ENCODE measurements at places on chromosomes 1 and 21.

GRCh38 chr1:100038660-100039287 is 69.0 kb downstream of the SLC35A3 start:
- peak; percentile 64 for DNase-seq

DNA sequence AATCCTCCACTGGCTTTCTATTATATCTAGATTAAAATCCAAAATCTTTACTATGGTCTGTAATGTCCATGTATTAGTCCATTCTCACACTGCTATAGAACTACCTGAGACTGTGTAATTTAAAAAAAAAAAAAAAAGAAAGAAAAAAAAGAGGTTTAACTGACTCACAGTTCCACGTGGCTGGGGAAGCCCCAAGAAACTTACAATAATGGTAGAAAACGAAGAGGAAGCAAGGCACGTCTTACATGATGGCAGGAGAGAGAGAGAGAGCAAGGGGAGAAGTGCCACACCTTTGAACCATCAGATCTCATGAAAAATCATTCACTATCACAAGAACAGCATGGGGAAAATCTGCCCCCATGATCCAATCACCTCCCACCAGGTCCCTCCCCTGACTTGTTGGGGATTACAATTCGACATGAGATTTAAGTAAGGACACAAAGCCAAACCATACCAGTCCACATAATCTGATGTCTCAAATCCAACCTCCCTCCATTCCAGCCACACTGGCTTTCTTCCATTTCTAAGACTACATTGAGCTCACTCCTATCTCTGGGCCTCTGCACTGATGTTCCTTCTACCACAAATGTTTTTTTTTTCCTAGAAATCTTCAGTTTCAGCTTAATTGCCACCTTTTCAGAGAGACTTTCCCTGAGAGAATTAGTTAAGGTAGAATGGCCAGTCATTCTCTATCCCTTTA is 92.4 kb downstream of the EIF4G3 start:
- DNase-seq: no peak

DNA sequence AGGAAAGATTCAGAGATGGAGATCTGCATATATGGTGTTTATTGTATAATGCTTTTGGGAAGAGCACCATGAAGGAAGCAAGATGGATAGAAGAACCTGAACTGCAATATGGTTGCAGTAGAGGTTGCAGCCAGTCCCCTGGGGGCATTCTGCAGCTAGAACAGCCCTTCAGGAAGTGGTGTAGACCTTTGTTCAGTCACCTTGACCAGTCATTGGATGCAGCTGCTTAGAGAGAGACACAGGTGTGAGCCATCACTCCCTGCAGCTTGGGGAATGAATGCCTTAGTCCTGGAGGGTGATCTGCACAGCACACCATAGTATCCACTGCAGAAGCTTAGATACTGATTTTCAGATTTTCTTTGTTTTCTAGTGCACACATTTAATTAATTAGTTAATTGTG is 42.3 kb downstream of the NEK7 start:
- DNase-seq: no peak

DNA sequence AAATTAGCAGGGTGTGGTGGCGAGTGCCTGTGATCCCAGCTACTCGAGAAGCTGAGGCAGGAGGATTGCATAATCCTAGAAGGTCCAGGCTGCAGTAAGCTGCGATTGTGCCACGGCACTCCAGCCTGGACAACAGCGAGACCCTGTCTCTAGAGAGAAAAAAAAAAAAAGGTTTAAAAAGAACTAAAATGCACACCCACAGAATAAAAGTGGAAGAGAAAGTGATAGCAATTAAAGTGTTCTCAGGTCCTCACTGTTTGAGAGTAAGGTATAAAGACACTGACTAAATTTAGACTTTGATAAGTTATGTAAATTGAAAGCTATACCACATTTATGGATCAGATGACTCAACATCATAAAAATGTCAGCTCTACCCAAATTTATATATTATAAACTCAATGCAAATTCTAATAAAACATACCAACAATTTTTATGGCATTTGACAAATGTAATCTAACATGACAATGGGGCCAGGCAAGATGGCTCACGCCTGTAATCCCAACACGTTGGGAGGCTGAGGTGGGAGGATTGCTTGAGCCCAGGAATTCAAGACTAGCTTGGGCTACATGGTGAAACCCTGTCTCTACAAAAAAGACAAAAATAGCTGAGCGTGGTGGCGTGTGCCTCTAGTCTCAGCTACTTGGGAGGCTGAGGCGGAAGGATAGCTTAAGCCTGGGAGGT is 11.8 kb downstream of the ZBTB17 start:
- no peak for DNase-seq

GRCh38 chr1:61450872-61451571 is 273.9 kb downstream of the TM2D1 start:
- no peak for DNase-seq

GRCh38 chr1:223244366-223245103 is 101.5 kb upstream of the TLR5 start:
- no peak for DNase-seq

DNA sequence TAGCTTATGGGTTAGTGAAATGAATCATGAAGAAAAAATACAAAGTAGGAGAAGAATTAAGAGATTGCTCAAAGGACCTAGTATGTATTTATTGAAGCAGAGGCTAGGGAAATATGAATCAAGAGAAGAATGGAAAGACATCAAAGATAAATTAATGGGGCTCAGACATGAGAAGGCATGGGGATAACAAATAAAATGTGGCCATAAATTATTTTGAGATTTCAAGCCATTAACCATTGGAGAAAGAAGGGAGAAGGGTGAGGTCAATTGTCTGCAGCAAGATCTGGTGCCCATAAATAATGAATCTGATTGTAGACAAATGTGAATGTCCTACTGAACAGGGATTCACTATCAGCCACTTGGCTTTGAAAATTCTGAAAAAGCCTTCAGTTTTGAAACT is 10.2 kb downstream of the KRTAP20-3 start:
- no peak for DNase-seq

- no peak for DNase-seq
These were observed 217.9 kb downstream of the TM2D1 start for GRCh38 chr1:61506944-61507500.

GRCh38 chr1:189805735-189806134 is 671.9 kb downstream of the BRINP3 start:
- no peak for DNase-seq

DNA sequence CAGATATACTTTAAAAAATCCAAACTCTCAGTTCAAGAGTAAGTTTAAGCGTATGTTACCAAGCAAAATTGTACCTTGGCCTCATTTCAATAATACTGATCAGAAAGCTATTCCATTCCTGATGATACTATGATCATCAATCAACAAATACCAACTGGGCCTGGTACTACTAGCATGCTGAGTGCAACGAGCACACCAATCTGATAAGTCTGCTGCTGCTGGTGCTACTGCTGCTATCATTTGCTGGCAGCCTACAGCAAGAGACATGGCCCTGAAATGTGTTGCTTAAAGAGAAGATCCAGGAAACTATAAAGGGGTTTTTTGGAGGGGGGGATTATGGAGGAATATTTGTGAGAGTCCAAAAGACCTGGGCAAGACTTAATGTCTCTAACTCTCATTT is 39.7 kb downstream of the NME7 start:
- DNase-seq: no peak

GRCh38 chr1:10514490-10515235 is 39.9 kb downstream of the PEX14 start:
- peak; percentile 89 for DNase-seq

DNA sequence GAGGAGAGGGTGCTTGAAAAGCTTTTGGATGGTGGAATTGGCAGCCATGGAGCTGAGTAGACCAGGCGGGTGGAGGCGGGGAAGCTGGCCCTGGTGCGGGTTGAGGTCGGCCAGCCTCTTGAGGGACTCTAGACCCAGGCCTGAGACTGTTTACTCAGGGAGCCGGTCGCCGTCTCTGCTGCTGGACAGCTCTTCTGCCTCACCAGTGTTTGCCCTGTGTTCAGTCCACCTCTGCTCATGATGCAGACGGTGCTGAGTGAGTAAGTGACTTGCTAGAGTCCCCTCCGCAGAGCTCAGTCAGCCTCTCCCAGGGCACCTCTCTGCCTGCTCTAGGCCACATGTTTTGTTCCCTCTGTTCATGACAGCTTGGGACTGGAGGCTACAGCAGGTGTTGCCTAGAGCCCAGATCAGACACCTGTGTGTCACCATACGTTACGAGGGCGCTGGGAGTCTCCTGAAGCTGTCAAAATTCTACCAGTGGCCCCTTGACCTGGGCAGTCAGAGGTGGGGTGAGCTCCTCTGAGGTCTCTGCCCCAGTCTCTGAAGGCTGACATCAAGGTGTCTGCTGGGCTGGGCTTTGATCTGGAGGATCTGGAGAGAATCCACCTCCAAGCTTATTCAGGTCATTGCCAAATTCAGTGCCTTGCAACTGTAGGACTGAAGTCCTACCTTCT is 73.5 kb upstream of the WNT4 start:
- DNase-seq: peak; percentile 56

DNA sequence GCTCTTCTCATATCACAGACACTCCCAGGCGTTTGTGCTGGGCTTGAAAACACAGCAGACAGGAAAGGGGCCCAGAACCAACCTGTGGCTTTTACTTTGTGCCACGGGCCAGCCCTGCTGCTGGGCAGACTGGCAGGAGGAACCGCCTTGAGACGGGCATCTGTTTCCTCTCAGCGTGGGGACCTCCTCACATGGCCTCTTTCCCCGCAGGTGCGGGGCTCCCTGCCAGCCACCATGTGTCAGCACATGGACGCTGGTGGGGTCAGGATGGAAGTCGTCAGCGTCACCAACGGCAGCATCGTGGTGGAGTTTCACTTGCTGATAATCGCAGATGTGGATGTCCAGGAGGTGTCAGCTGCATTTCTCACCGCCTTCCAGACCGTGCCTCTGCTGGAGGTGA is 47.8 kb downstream of the UMODL1 start:
- no peak for DNase-seq

- no peak for DNase-seq
These were observed 61.2 kb downstream of the OLFML3 start for GRCh38 chr1:114040273-114041015.

GRCh38 chr1:91151702-91152101 is 129.9 kb upstream of the ZNF644 start:
- no peak for DNase-seq

DNA sequence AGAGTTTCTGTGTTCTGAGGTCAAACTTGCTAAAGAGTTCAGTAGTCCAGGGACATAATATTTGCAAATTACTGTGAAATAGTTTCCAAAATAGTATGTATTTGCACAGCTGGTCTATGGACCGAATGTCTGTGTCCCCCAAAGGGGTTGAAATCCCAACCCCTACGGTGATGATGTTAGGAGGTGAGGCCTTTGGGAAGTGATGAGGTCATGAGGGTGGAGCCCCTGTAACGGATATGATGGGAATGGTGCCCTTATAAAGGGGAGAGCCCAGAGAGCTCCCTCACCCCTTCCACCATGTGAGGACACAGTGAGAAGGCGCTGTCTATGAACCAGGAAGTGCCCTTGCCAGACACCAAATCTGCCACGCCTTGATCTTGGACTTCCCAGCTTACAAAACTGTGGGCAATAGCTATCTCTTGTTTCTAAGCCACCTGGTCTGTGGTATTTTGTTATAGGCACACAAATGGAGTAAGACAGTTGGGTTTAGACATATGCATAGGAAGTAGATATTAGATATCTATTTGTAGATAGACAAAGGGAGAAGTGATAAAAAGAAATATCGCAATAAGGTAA is 21.7 kb downstream of the RNF187 start:
- no peak for DNase-seq

DNA sequence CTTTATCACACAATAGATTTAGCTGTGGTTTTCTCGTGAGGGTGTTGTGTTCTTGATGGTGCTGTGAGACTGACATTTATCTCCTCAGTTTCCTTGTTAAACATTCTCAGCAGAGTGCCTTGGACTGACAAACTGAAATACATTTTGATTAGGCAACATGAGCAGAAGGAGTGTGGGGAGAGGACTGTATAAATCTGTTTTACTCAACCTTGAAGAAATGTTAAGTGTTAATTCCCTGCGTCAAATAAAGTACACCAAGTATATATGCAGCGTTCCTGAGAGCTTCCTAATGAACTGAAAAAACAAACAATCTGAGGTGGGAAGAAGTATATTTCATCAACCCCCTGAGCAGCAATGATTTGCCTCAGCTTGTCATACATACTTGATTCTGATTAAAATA is 540.3 kb upstream of the B3GALT2 start:
- no peak for DNase-seq

DNA sequence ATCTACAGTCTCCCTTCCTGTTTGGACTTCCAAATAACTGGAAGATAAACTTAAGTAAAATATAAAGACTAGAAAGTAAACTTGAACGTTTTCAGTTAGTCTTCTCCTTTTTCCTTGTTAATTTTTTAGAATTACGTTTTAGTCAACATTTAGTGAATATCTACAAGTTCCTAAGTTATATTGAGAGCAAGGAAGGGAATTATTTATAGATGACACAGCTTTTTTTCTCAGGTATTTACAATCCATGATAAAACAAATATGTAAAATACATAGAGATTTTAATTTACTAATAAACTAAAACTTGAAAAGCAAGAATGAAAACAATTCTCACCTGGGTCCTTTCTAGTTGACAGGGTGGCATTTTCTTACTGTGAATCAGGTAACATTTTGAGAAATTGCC is 89.5 kb downstream of the CLEC20A start:
- no peak for DNase-seq

DNA sequence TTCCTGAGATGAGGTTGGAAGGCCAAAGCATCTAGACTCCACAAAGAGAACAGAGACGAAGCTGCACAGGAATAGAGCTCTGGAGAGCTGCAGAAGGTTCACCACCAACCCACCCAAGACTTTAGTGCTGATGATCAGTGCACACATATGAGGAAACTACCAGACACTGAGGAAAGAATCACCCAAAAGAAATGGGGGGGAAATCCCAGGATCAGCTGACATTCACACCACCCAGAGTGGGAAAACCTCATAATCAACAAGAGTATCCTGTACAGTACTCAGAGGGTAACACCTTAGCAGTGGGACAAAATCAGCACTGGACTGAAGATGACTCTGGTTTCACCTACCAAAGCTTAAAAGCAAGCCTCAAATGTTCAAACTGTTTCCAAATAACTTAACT is 36.4 kb downstream of the DENND1B start:
- DNase-seq: no peak

GRCh38 chr1:92623187-92623778 is 136.6 kb upstream of the GFI1 start:
- no peak for DNase-seq

DNA sequence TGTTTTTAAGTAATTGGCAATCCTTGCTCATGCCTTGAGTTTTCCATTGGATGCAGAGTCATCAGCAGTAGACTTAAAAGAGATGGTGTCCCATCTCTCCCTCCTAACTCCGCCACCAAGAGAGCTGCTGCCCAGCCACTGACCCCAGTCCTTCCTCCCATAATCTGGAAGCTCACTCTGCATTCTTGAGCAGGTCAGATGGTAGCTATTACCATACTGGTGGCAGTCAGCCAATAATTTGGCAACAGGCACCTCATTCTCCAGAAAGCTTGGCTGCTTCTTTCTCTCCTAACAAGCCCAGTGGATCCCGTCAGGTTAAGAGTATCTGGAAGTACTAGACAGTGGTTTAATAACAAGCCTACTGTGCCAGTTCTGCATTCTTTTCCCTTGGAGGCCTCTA is 272.1 kb downstream of the ZNF648 start:
- DNase-seq: peak; percentile 64

DNA sequence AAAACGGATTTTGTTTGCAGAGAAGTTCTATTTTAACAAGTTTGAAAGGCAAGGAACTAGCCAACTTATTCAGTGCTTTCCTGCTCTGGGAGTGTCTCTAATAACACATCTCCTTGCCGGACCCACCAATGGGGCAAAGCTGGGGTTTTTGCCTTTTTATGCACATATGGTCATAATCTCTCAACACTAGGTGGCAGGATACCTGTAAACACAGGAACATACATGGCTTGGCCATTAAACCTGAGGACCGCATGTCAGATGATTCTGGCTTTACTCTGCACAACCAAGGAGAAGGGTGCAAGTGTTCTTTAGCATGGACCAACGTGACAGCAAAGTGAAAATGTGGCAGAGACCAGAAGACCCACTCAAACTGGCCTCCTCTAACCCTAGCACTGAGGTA is 4.9 kb downstream of the TMEM9 start:
- no peak for DNase-seq

Measured in thyroid gland (tissue), 4 donors.